ENCODE measurements at places on chromosomes 6 and 20.

DNA sequence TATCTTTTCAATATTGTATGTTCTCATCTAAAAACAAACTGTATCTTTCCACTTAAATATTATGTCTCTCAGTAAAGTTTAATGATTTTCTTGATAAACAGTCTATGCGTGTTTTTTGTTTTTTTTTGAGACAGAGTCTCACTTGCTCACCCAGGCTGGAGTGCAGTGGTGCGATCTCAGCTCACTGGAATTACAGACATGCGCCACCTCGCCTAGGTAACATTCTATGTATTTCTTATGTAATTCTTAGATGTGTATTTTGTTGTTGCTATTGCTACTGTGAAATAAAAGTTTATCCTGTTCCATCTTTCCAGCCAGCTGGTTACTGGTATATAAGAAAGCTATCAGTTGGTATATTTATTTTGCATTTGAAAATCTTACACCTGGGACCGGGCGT lies 29.4 kb downstream of the ABHD12 start:
- DNase-seq: no peak

DNA sequence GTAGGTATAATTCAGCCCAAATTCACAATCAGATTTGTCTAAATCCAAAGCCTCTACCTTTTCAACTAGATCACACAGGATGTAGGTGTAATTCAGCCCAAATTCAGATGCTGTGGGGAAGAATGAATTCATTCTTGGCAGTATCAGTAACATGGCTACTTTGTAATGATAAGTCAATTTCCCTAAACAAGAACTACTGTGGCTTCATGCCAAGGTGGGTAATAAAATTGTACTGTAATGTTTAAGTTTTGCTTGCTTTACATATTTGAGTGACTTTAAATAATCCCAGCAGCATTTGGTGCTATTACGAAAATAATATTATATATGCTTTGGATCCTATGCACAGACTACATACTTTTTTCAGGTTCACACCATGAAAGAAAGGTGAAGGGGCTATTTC lies 239.1 kb downstream of the HDGFL1 start:
- DNase-seq: no peak

- DNase-seq: peak; percentile 25
These were observed 22.1 kb upstream of the ZNF318 start for GRCh38 chr6:43391440-43392031.

- DNase-seq: no peak
These were observed 22.5 kb upstream of the HFE start for GRCh38 chr6:26064619-26065257.

DNA sequence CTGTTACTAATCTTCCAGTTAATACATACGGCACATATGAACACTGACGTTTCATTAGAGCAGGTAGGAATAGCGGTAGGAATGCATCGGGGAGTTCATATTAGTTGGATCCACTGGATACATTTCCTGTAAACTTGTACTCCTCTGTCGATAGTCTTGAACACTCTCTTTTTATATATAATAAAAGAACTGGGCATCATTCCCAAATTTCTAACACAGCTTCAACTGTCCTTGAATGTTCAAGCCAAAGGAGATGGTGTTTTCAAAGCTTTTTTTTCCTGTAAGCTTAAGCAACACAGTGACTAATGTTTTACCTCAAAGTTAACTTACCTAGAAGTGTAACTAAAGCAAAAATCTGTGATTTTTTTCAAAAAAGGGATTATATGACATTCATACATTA lies 195.3 kb downstream of the UTRN start:
- DNase-seq: no peak

- DNase-seq: no peak
These were observed 58.1 kb downstream of the INSM1 start for GRCh38 chr20:20425823-20426654.

- no peak for DNase-seq
These were observed 22.6 kb downstream of the ENTPD6 start for GRCh38 chr20:25218109-25218486.

DNA sequence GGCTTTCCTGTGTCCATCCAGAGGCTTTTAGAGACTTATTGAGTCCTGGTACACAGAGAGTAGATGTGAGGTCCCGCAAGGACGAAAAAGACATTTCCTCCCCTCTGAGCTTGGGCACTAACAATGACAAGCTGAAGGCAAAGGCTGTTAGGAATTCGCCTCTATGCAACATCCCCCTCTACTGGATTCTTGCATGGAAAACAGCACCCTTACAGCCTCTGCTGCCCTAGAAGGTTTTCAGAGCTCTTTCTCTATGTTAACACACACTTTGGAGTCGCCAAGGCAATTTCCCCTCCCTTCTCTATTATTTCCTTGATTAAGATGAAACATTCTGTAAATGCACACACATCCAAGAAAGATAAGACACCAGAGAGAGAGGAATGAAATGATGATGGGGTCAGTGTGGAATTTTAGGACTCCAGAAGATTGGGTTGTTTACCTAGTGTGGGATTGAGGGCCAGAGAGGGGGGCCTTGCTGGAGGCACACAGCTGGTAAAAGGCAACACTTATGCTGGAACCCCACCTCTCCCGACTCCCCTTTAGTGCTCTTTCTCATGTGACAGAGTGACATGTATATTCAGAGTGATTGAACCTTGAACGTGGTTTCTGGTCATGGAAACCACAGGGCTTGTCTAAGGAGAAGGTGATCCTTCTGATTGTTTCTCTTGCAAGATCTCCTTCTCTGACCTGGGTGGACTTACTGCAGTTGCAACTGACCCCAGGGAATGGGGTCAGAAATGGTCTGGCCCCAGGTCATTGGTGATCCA lies 300.7 kb downstream of the CLIC5 start:
- peak; percentile 19 for DNase-seq

- DNase-seq: no peak
These were observed at the start of gene PI3 for GRCh38 chr20:45174434-45175364. Gene PI3 (plus strand): TSS chr20:45174902. CDS start chr20:45174923, 21 bp downstream.

- no peak for DNase-seq
These were observed 215.9 kb downstream of the CLVS2 start for GRCh38 chr6:123211777-123212545.

- DNase-seq: no peak
These were observed 19.0 kb upstream of the ASIP start for GRCh38 chr20:34222208-34222607.

All from T follicular helper cell (primary cell).